CD14-positive monocyte (primary cell): ENCODE measurements at places on chromosomes 11 and 22.
A peak's percentile ranks its signal among the peaks of the same experiment; 100 is the strongest.

- no peak for DNase-seq
Observed at GRCh38 chr11:44192462-44193100, 97.1 kb downstream of the EXT2 start.

DNA sequence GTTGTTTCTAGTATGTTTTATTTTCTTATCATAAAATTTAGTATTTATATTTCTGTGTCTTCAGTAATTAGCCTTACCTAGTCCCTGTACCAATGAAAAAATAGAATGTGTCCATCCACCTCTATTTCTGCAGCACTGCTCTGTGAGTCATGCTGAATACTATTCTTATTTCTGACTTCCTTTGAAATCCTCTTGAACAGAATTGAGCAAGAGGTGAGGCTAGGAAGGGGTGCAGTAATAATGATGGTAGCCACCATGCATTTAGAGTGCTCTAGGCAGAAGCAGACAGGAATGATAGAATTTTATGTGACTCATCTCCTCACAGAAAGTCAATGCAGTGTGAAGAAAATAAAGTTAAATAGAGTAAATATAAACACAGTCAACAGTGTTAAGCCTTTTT lies 60.0 kb downstream of the OR10A6 start:
- no peak for DNase-seq

DNA sequence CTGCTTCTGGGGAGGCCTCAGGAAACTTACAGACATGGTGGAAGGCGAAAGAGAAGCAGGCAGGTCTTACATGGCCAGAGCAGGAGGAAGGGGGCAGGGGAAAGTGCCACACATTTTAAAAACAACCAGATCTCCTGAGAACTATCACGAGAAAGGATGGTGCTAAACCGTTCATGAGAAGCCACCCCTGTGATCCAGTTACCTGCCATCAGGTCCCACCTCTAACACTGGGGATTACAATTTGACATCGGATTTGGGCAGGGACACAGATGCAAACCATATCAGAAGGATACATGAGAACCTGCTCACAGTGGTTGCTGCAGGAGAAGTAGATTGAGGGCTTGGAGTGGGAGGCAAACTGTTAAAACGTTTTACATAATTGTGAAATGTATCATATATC lies 152.2 kb downstream of the ADAMTS15 start:
- no peak for DNase-seq

GRCh38 chr11:57426439-57426928 lies 437 bp downstream of the SLC43A3 start:
- peak; percentile 88 for DNase-seq

DNA sequence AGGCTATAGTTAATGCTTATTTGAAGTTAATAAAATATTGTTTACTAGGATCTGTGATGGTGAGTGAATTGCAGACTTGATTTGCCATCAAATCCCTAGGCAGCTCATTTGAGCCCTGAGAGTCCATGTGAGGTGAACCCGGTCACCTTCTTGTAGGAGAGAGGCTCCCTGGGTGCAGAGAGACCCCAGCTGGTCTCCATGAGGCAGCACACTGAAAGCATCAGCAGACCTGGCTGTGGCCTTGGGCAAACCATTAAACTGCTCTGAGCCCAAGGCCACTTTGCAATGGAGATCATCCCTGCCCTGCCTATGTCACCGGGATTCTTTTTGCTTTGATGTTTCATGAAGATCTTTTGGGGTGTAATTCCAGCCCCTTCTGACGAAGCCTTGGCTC lies 125.2 kb downstream of the MICAL2 start:
- DNase-seq: no peak

DNA sequence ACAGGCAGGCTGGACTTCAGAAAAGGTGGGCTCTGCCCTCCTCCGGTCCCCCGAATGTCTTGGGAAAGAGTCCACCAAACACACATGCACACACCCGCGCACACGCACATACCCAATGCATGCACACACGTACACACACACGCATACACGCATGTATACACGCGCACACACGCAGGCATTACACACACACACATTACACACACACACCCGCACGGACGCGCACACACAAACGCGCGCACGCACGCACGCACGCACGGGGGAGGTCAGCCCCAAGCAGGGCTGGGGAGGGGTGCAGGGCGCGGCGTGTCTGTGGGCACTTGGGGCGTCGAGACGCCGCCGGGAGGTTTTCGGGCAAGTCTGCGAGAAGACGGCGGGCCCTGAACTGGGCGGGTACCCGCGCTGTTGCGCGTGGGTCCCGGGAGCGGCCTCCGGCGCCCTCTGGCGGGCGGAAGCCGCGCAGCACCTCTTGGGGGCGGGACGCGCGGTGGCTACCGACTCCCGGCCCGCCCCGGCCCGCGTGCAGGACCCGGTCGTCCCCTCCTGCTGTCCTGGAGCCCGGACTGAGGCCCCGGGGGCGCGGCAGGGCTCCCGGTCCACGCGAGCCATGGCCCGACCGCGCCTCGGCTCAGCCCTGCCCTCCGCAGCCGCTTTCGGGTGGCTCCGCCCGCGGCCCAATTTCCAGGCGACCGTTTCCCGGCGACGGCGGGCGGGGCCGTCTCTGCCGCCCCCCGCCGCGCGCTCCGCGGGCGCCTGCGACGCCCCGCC lies 3.6 kb downstream of the SEPTIN5 start:
- peak; percentile 67 for DNase-seq

- DNase-seq: no peak
Observed at GRCh38 chr11:13152736-13153541, 124.7 kb upstream of the BMAL1 start.

DNA sequence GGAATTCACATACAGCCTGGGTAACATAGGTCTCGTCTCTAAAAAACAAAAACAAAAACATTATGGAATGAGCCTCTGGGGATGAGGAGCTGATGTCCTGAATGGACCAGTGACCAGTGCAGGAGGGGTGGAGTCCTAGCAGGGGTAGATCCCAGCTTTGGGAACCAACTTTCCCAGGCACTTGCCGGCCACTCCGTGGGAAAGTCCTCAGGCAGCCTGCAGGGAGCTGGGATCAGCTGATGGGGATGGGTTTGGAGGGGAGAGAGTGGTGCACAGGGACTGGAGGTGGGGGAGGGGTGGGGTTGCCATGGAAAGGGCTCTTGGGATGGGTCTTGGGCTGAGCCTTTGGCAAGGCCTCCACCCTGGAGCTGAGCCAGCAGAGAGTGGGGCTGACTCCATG lies 19.1 kb downstream of the MGAT3 start:
- no peak for DNase-seq

DNA sequence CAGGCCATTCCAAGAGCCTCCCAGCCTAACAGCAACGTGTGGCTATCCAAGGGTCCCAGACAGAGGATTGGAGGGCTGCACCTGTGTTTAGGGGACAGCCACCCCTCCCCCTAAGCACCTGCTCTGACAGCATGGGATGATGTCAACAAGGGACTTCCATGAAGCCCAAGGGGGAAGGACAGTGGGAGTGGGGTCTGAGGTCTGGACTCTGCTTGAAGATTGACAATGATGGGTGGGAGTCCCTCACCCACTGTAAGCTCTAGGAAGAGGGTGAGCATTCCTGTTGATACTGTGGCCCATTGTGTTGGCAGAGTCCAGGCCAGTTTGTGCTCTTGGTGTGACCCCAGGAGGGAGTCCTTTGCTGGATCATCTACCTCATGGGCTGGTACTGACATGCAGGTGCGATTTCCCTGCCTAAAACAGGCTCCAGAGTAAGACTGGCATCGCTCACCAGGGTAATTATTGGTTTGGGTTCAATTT lies 46.9 kb upstream of the TUB start:
- DNase-seq: no peak
